Stimulated activated CD4-positive, alpha-beta T cell treated with anti-CD3 and anti-CD28 coated beads, Interleukin-15, amount 100 ng/mL, for 24 hours (primary cell): ENCODE measurements at places on chromosomes 7 and 10.

GRCh38 chr10:74923556-74923955 lies 97.2 kb downstream of the KAT6B start:
- DNase-seq, result no peak

DNA sequence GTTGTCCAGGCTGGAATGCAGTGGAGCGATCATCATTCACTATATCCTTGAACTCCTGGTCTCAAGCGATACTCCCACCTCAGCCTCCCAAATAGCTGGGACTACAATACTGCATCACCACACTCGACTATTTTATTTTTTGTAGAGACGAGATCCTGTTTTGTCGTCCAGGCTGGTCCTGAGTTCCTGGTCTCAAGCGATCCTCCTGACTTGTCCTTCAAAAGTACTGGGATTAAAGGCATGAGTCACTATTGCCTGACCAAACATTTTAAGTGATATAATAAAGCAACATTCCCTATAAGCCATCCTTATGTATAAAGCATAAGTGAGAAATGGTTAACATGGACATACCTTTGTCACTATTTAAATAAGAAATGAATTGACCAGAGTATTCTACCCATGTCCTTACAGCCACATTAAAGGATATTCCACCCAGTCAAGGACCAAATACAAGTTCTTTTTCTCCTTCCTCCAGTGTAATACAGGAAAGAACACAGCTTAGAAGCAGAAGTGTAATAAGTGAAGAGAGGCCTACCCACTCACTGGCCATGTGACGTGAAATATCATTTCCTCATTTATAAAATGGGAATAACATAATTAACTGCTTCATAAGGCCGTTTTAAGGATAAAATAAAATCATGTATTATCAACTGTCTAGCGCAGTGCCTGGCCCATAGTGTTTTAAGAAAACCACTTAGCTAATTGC lies 82.0 kb downstream of the DOCK4 start:
- no peak for DNase-seq

GRCh38 chr10:6445671-6446316 lies 134.3 kb downstream of the PRKCQ start:
- DNase-seq, result peak; percentile 75

GRCh38 chr10:101047961-101048892 lies 13.6 kb upstream of the KAZALD1 start:
- DNase-seq, result no peak

- no peak for DNase-seq
Measured at GRCh38 chr10:79380125-79380945, 33.1 kb downstream of the PPIF start.

GRCh38 chr7:154096-154799 lies 38.1 kb upstream of the FAM20C start:
- DNase-seq, result no peak

DNA sequence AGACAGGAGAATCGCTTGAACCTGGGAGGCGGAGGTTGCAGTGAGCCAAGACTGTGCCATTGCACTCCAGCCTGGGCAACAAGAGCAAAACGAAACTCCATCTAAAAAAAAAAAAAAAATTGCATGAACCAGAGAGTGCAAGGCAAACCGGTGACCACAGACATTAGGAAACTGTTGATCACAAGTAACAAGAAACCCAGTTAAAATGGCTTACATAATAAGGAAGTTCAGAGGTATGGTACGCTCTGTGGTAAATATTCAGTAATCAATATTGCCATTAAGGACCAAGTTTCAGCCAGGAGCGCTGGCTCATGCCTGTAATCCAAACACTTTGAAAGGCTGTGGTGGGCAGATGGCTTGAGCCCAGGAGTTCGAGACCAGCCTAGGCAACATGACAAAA lies 9.2 kb upstream of the NT5C2 start:
- no peak for DNase-seq

GRCh38 chr7:156003220-156004162 lies 191.2 kb upstream of the SHH start:
- DNase-seq, result no peak

DNA sequence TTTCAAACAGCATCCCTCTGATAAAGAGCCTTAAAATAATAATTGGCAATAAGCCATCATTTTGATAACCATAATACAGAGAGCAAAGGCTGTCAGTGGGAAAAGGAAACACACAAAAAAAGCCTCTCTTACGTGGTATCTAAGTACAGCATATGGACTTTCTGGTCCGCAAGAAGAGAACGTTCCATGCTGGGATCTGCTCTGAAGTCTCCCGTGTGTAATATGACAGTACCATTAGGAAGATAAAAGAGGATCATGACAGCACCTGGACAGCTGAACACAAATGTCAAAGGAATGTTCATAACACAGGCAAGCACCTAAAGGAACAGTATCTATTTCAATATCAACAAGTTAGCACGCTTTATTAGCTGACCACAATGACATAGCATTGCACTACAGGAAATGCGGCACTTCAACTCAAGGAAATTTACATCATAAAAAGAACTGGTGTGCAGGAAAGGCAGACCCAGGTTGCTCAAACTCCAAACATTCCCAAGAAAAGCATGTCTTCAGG lies 9.9 kb downstream of the DCLRE1A start:
- DNase-seq, result no peak

GRCh38 chr10:23413629-23414089 lies 25.2 kb upstream of the OTUD1 start:
- DNase-seq, result no peak

DNA sequence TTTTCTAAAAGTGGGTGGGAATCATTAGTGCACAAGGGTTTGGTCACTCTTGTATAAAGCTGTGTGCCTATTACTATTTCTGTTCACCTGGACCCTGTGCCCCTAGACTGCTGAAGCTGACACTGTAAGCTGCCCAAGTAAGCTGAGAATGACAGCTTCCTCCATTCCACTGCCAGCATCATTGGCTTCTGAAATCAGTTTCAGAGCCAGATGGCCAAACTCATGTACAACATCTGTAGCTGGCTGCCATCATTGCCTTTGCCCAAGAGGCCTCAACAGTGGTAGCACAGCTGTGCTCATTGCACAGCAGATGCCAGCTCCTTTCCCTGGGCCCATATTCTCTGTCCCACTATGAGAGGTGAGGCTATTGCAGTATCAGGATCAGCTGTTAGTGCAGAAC lies 165.7 kb downstream of the CPEB3 start:
- DNase-seq, result no peak
